Type B pancreatic cell (in vitro differentiated cells): ENCODE measurements at places on chromosomes 6 and 20.

DNA sequence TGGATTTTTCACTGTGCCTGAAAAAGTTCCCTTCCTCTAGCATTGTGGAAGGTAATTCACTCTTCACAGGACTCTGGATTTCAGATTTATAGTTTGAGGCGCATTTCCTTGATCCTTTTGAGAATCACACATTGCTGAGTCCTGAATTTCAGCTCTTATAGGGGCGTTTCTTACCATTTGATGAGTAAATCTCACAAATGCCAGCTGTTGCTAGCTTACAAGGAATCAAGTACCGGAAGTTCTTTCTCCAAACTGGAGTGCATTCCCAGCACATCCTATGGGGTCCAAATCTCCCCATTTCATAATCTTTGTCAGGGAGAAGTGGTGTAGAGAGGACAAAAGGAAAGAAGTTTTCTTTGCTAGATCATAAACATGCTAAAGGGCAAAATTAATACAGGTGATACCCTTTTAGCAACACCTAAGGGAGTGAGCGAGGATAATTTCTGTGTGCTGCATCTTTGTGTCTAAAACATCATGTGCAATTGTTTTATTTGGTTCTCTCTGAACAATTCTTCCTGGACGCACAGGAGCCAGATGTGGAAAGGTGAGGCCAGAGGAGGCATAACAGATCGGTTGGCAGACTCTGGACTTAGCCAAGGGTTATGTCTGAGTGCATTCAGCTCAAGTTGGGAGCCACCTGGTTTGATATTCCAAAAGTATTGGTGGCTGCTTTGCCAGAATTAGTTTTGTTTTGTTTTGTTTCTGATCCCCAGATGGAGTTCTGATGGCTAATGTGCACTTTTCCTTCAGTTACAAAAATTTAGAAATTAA is 37.4 kb upstream of the EYA2 start:
- DNase-seq, result no peak

GRCh38 chr6:167493976-167494697 is 169.3 kb downstream of the TTLL2 start:
- DNase-seq, result no peak

GRCh38 chr6:16338577-16339264 is 100.3 kb downstream of the GMPR start:
- no peak for DNase-seq

GRCh38 chr20:43724383-43724782 is 2.4 kb downstream of the GTSF1L start:
- DNase-seq, result no peak
